ENCODE measurements at places on chromosomes 11 and 22.

- DNase-seq: no peak
Measured at GRCh38 chr22:37313376-37314314, 31.3 kb downstream of the CYTH4 start.

DNA sequence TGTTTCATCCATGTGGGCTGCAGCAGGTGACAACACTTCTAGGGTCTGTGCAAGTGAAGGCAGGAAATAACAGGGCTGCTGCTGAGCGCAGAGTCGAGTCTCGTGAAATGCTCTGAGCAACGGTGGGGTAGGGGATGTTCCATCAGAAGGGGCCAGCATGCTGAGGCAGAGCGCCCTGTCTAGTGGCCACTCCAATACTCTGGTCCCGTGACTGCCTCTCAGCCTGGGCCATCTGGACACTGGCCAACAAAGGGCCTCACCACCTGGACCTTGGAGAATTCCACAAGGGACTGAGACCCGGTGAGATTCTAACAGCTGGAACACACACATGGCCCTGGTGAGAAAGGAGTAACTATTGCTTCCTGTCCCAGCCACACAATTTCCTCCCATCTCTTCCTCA is 375.7 kb downstream of the SHANK2 start:
- no peak for DNase-seq

GRCh38 chr11:94823102-94823732 is 55.1 kb downstream of the AMOTL1 start:
- DNase-seq: no peak

DNA sequence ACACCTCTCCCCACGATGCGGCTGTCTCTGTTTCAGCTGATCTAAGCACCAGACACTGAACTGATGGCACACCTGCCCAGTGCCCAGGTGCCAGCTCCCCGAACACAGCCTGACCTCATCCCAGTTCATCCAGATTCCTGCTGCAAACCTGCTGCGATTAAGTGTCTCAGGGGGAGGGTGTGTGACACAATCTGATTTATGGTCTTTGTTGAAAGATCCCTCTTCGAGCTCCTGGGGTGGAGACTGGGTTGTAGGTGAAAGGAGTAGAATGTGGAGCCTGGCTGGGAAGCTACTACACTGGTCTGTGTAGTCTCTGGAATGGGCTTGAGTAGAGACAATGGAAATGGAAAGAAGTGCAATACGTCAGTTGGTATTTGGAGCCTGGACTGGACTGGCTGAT is 390.3 kb downstream of the SHANK2 start:
- DNase-seq: no peak

GRCh38 chr11:64684357-64684756 is 38.6 kb downstream of the NRXN2 start:
- no peak for DNase-seq

GRCh38 chr11:32382339-32383049 is 52.8 kb downstream of the WT1 start:
- DNase-seq: no peak

DNA sequence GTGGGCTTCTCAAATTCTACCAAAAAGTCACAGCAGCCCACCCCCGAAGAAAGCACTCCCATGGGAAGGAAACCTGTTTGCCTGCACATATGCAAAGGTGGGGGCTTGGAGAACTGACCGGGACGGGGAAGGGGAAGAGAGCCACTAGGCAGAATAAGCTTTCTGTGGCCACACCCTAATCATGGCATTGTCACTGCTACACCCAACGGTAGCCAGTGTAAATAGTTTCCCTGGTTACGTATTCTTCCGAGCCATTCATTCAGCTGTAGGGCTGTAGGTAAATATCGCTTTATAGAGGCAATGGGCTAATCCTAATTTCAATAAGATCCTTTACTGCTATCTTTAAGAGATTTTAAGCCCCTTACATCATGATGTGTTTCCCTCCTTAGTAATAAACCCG is 61.7 kb downstream of the PRDM11 start:
- no peak for DNase-seq

GRCh38 chr11:112630496-112630895 is 330.7 kb upstream of the NCAM1 start:
- no peak for DNase-seq

GRCh38 chr11:112961751-112962578 is 745 bp downstream of the NCAM1 start:
- no peak for DNase-seq

DNA sequence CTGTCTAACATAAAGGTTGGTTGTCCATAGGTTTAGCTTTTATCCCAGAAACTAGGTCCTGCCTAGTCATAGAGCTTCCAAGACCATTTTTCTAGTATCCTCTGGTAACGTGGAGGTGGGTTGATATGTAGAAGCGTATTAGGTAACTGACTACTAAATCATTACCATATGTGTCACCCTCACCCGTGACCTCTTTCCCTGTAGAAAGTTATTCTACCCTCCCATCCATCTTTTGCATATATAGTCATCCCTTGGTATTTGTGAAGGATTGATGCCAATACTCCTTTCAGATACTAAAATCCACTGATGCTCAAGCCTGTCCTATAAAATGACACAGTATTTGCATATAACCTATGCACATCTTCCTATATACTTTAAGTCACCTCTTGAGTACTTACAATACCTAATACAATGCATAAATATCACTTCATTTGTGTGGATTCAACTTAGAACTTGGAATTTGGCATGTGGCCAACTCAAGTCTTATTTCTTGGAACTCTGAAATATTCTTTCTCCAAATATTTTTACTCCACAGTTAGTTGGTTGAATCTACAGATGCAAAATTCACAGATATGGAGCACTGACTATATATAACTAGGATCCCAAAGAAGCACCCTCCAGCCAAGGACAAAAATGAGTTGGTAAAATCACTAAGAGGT is 497.0 kb upstream of the TENM4 start:
- DNase-seq: no peak

- no peak for DNase-seq
Measured at GRCh38 chr11:68657021-68657780, 27.1 kb upstream of the GAL start.

DNA sequence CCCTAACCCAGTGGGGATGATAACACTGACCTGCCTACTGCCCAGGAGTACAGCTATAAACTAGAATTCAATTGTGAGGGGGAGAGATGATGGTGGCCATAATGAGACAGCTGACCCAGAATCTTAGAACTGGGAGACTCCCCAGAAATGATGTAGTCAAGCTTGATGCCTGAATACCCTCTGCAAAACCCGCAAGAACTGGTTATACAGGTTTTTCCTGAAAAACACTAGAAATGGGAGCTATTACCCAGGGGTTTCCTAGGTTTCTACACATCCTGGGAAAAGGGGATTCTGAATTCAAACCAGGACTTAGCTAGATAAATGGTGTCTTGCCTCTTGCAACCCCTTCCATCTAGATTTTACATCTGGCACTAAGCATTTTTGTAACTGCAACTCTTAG is 113.8 kb upstream of the NARS2 start:
- DNase-seq: no peak

DNA sequence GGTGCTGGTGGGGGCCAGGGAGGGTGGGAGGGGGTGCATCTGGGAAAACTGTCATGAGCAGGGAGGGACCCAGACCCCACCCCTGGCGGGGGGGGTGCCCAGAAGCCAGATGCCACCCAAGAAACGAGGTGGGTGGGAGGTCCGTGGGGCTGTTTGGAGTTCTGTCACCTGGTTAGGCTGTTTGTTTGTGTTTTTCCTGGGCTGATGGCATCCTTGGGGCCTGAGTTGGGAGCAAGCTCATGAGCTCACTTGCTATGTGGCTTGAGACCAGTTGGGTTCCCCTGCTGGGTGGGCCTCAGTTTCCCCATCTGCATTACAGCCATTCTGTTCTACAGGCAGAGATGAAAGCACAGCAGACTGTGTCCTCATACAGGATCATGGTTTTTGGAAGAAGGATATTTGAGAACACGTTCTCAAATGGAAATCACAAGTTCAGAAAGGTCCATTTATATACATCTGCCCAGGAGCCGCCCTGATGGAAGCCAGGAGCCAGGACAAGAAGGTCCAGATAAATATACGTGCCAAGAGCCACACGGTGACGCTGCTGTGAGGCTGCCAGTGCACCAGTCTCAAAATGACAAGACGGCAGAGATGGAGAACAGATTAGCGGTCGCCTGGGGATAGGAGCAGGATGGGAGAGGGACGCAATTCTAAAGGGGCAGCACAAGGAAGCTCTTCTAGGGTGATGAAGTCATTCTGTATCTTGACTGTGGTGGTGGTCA is 312.9 kb downstream of the MN1 start:
- no peak for DNase-seq

DNA sequence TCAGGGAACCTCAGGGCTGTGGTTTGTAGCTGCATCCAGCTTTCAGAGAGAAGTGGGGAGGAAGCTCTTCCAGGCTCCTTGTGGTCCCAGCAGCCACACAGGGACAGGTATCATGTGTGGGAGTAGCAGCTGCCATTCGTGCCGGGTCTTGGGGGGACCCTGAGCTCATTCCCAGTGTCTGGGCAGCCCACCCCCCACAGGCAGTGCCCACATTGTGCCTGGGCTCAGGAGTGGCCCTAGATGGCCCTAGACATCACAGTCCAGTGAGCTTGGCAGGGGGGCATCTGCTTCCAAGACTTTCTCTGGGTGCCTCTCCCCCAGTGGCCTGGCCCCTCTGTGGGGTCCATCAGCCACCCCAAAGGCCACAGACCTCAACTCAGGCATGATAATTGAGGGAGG is 619.7 kb downstream of the BRD1 start:
- no peak for DNase-seq

DNA sequence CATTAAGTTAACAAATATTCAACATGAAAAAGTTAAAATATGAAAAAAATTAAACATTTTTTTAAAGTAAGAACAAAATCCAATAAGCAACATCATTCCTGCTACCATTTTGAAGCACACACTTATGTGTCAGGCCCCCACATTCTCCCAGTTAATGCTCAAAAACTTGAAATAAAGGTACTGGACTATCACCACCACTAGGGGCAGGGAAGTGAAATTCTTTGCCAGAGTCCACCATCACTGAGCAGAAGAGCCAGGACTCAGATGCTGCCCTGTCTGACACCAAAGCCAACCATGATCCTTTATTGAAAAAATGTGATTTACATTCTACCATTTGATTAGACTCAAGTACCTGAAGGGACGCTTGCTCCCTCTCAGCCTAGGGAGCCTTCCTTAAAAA is 39.1 kb downstream of the PITPNB start:
- no peak for DNase-seq

DNA sequence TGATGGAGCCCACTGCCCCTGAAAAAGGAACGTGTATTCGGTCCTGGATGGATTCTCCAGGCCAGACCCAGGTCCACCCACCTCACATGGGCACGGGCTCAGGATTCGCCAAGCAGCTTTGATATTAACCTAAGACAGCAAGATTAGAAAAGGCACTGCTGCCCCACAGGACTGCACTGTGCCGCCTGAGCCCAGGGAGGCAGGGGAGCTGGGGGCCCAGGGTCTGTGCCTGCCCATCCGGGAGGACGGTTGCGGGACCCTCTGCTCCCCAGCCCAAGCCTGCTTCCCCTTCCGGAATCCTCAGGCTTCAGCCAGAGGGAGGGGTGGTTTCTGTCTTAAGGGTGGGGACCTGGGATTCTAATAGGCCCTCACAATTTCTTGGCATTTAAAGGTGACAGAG is 13.5 kb upstream of the VSIG10L2 start:
- DNase-seq: no peak

DNA sequence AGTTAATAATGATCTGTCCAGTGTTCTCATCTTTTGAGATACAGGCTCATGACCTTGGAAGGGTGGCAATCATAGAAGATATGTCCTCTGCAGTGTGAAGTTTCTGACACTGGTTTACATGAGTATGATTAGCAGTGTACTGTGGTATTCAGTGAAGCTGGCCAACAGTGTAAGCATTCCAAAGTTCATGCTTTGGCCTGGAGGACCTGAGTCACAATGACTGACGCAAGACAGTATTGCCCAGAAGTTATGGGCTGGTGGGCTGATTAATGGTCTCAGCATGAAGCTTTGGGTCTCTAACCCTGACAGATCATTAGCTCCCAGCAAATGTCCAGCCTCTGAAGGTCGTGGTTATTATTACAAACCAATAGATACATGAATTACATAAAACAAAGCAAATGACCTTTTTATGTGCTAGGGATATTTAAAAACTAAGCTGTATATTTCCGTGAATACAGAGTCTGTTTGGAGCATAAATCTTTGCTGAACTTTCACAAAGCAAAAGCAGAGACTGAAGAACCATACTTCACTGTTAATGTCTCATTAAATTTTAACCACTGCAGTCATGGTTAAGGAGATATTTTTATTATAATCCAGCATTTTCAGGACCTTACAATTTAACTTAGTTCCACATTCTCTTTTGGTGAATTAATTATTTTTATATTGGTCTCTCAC is 28.3 kb upstream of the USP47 start:
- DNase-seq: no peak

DNA sequence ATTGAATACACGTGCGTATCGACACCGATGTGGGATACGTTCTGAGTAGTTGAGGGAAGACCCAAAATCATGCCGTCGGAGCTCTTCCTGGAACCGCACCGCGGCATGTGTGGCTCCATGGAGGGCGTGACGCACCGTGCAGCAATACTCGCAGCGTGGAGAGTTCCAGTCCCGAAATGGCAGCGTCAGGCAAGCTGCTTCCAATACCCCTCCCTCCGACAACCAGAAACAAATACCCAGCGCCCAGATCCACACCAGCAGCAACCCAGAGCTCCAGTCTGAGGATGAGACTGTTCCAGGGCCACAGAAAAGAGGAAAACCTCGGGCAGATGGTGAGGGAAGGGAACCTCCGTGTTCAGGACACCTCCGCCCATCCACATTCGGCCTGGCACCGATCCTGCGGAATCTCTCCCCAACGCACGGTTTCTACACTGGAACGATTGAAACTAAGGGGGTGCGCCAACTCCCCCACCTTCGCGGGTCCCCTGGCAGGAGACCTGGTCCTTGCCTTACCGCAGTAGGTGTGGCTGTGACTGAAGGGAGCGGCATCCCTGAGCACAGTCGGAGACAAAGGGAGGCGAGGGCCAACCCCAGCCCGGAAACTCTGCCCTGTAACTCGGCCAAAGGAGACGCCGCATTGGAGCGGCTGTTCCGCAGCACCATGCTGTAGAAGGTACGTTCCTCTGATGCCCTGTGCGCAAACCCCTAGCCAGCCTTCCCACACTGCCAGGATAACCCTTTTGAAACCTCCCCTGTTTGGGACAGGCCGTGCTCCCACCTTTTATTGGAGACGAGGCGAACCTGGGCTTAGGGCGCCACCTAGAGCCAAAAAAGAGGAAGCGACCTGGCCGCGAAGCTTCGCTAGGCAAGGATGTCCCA is 28.2 kb downstream of the DBX1 start:
- peak; percentile 24 for DNase-seq

DNA sequence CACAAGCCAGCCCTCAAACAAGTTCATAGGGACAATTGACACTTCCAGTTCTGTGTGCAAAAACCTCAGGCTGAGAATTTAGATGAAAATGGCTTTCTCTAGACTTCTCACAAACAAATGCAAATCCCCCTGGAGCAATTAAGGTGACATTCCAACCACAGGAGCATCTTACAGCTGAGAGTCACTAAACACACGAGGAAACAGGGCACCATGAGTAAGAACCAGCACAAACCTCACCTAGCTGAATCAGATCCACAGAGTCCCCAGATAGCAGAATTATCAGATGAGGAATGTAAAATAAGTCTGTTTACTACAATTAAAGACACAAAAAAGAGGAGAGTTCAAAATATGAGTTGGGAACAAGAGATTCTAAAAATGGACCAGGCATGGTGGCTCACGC is 51.5 kb downstream of the RTL6 start:
- DNase-seq: no peak

- DNase-seq: no peak
Measured at GRCh38 chr11:3197878-3198528, 20.6 kb downstream of the MRGPRG start.

Measured in activated T-cell treated with anti-CD3 and anti-CD28 coated beads for 4 hours (primary cell).